ENCODE measurements at places on chromosomes 2 and 18.

DNA sequence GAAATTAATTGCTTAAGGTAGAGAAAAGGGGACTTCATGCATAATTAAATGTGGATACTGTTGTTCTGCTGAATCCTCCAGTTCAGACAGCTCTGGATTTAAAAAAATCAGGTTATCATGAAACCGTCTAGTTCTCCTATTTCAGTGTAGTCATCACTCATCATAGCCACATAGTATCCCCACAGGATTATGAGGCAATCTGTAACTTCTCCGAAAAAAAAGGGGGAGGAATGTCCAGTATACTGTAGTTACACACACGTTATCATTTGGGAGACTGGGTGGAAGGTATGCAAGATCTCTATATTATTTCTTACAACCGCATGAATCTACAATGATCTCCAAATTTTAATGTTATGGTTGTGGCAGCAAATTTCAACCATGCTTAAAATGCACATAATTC, 114.0 kb downstream of the HIBCH start:
- DNase-seq, result no peak

- no peak for DNase-seq
Observed at GRCh38 chr2:75844651-75845050, 133.9 kb upstream of the GCFC2 start.

GRCh38 chr2:98037666-98038336, 42.1 kb upstream of the TMEM131 start:
- DNase-seq, result no peak

- DNase-seq, result no peak
Observed at GRCh38 chr2:200732866-200733265, 78.8 kb upstream of the BZW1 start.

DNA sequence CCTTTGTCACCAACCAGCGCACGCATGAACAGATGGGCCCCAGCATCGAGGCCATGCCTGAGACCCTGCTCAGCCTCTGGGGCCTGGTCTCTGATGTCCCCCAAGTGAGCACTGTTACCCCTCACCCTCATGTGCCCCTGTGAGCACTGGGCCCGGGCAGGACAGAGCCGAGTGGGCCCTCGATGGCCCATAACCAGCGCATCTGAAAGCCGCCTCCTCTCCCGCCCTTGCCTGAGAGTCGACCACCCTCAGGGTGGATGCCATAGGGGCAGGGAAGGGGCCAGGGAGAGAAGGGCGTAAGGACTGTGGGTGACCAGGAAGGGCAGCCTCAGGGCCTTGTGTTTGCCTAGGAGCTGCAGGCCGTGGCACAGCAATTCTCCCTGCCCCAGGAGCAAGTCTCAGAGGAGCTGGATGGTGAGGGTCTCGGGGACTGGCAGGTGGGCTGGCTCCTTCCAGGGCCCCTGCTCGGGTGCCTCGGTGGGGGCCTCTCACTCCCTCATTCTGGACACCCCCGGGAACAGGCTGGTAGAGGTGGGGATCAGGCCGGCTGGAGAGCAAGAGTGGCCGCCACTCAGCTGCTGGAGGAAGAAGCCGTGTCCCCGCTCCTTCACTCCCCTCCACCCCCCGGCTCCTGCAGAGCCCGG, 2.1 kb downstream of the PROM2 start:
- DNase-seq, result no peak

DNA sequence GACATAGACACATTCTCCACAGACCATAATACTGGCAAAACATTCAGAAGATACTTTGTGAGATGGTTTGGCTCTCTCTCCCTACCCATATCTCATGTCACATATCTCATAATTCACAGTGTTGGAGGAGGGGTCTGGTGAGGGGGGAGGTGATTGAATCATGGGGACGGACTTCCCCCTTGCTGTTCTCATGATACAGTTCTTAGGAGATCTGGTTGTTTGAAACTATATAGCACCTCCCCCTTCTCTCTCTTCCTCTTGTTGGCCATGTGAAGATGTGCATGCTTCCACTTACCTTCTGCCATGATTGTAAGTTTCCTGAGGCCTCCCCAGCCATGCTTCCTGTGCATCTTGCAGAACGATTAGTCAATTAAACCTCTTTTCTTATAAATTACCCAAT, 61.1 kb downstream of the HK2 start:
- DNase-seq, result no peak
